NCI-H1930 (cell line): ENCODE measurements at places on chromosomes 5 and 9.
A peak's percentile ranks its signal among the peaks of the same experiment; 100 is the strongest.

- DNase-seq = no peak
Measured at GRCh38 chr5:132898094-132898493, 24.6 kb downstream of the LEAP2 start.

DNA sequence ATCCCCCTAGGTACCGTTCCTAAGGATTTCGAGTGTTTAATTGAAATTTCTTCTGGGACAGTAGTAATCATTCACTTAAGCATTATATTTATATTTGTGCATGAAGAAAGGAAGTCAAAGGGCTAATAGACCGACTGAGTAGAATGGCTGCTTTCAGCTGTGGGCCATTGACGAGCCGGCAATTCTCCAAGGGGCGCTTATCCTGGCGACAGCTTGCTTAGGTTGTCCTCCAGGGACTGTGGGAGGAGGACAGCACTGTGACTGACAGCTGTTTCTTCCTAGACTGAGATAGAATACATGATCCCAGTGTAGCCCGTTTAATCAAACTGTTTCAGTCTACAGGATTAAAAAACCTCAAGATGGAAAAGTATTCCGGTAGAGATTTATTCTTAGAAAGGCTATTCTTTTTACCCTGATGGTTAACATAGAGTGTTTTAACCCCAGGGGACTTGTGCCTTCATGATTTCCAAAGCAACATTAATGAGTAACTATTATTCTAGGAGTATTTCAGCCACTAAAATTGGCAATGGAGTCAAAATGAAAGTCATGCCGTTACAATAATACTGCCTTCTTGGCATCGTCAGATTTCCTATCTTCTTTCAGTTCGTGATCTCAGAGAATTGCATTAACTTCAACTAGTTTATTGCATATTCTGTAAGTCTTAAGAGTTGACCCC, 943.1 kb upstream of the WWC1 start:
- peak; percentile 66 for DNase-seq

GRCh38 chr5:33832404-33833236, 59.2 kb downstream of the ADAMTS12 start:
- DNase-seq = no peak

- DNase-seq = no peak
Measured at GRCh38 chr5:180118391-180118791, 46.8 kb upstream of the RNF130 start.

GRCh38 chr9:70142101-70142500, 98.5 kb downstream of the MAMDC2 start:
- DNase-seq = no peak

DNA sequence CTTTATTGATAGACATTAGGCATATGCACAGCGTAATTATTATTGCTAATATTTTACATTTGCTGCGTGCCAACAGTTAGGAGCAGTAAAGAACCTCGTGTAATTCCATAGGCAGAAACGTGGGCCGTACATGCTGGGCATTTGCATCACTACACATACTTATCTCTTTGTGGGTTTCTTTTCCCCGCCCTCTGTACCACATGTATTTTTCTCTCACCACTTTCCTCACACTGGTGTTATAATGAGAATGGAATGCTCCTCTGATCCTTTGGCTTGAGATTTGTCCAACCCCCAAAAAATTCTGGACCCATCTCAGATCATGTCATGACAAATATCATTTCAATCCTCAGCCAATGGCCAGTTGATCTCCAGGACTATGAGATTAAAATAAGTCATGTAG, 1952.6 kb upstream of the WWC1 start:
- no peak for DNase-seq

DNA sequence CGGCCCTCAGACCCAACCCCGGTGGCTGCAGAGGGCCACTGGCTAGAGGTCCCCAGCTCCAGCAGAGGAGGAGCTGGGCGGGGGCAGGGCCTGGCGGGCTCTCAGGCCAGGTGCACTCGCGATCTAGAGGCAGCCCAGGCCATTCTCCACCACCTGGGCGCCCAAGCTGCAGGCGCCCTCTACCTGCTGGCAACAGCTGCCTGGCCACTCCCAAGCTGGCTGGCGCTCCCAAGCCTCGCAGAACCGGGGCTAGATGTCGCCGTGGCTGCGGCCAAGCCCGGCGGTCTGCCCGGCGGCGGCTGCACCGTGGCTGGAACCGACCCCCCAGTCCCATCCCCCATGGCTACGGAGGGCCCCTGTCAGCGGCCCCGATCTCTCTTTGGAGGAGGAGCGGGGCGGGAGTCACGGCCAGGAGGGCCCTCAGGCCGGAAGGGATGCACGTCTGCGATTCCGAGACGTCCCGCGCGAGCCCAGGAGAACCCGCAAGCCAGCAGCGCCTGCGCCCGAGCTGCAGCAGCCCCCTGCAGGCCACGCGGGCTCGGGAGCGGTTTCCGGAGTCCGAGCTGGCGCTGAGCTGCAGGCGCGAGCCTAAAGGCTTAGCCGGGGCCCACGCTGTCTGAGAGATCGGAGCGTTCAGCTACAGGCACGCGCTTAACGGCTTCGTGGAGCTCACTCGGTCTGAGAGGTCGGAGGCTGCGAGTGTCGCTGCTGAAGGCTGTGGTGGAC, 44.3 kb upstream of the BICD2 start:
- peak; percentile 76 for DNase-seq

GRCh38 chr9:118961857-118962256, 407.4 kb downstream of the BRINP1 start:
- DNase-seq = no peak

- no peak for DNase-seq
Measured at GRCh38 chr9:4152876-4153275, 147.0 kb downstream of the GLIS3 start.

- no peak for DNase-seq
Measured at GRCh38 chr9:81902626-81903025, 25.6 kb upstream of the SPATA31D4 start.

DNA sequence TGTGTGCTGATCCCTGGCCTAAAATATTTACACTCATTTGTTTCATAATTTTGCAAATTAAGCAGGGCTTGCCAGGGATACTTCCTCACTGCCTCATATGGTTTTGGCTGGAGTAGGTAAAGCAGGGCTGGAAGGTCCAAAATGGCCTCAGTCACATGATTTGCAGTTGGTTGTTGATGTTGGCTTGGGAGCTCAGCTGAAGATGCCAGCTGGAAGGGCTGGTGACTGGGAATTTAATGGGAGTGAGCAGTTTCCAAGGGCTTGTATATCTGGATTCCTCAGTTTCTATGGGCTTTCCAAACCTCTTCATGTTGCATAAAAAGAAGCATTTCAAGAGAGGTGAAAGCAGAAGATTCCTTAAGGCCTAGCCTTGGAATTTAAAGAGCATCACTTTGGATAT, 729.3 kb downstream of the CDH18 start:
- no peak for DNase-seq

GRCh38 chr9:90455316-90455715, 187.3 kb downstream of the DIRAS2 start:
- no peak for DNase-seq

DNA sequence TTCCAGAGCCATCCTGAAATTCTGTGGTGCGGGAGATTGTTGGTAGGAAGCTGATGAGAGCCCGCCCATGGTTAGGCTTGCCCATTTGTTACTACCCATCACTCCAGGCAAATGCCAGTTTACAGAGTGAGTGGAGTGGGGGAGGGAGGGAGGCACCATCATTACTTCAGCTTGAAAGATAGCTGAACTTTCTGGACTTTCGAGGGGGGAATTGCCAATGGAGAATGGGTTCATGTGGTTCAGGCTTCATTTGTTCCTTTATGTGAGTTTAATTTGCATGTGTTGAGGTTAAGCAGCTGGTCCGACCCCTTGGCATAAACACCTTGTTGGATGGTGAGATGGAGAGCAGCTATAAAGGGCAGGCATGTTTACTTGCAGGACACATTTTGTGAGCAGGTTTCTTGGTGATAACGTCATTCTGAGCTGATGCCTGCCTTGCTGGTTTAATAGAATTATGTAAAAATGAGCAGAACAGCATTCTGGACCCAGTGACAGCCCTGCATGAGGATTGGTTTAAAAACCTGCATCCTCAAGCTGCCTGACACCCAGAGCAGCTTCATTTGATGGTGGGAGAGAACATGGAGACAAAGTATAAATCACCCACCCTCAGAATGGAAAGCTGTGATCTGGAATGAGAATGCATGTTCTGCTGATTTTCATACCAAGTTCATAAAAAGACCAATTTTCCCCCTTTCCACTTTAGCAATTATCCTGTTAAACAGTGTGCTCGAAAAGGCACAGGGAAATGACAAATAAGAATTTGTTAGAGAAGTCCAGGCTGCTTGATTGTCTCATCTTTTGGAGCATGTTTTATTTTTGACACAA, 106.3 kb downstream of the TRIO start:
- DNase-seq = no peak

DNA sequence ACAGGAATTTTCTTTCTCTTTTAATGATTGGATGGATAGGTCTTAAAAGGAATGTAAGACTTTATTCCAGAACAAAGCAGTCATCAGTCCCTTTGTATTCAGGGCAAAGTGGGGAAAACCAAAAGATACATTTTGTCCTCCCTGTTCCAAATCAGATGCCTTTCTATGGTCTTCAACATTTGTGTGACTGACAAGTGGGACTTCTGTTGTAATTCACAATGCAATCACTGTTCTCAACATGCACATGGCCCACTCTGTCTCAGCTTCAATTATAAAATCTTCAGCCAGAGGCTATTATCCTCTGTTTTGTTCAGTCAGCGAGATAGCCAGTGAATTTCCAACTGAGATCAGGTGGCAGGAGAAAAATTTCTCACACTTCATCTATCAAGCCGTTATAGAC, 95.5 kb upstream of the ERBIN start:
- no peak for DNase-seq

DNA sequence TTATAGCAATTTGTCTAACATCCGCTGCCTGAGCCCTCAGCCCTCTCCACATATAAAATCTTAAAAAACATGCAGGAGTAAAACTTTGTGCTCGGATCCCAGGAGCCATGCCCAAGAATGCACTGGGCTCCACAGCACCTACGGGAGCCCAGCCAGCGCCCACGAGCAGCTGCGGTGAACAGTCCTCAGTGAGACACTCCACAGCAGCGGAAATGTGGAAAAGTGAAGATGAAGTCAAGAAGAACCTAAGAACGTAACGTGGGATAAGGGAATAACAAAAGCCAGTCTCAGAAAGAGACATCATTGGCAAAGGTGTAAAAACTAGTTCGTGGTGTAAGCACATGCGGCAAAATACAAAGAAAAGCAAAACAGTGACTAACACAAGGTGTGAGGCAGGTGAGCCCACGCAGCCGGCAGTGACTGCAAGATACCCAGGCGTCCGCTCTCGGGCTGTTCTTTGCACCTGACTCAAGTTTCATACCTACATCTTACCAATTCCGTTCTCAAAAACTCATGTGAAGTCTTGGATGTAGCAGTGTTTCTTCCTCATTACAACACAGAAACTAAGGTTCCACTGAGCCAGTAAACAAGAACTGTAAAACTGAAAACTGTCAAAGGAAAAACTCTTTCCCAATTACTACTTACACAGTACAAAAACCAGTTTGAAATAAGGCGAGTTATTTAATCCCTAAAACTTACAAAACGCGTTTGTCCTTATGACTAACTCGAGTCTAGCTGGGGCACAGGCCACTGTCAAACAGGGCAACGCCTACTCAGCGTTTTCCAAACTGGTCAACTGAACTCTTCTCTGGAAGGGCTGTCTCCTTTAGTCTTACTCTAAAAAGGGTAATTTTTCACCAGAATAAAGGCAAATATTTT, 1.7 kb downstream of the CAMSAP1 start:
- no peak for DNase-seq

DNA sequence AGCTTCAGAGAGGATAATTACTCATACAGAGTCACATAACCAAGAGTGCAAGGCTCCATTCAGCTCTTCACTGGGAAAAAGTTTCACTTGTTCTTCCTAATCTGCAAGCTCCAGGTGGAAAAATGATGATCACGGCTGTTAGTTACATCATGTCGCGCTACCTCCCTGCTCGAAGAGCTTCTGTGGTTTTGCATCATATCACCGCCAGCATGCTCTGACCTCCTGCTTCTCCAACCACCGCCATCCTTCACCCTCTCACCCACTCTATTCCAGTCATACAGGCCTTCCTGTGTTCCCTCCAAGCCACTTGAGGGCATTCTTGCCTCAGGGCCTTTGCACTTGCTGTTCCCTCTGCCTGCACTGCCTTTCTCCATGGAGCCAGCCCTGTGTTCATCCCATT, 47.1 kb downstream of the COL27A1 start:
- DNase-seq = no peak

DNA sequence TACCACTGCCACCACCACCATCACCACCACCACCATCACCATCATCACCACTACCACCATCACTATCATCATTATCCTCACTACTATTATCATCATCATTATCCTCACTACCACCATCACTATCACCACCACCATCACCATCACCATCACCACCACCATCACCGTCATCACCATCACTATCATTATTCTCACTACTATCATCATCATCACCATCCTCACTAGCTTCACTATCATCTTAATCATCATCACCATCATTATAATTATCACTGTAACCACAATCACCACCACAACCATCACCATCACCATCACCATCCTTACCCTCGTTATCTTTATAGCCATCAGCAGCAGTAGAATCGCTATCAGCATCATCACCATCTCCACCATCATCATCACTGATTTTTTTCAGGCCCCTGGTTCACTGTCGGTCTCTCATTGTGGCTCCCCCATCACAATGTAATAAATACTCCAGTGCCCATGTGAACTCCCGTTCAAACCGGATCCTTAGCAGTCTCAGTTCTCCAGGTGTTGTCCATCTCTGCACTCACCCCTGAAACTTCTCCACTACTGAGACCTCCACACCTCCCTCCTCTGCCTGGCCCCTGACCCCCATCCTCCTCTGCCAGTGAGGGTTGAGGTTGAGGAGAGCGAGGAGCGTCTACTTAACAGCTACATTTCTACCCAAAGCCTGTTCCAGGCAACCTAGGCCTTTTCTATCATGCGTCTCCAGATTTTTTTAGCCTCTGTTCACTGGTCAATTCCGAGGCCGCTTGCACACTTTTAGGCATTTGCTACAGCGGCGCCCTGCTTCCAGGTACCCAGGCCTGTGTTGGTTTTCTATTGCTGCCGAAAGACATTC, 238.2 kb downstream of the PBX3 start:
- DNase-seq = no peak

DNA sequence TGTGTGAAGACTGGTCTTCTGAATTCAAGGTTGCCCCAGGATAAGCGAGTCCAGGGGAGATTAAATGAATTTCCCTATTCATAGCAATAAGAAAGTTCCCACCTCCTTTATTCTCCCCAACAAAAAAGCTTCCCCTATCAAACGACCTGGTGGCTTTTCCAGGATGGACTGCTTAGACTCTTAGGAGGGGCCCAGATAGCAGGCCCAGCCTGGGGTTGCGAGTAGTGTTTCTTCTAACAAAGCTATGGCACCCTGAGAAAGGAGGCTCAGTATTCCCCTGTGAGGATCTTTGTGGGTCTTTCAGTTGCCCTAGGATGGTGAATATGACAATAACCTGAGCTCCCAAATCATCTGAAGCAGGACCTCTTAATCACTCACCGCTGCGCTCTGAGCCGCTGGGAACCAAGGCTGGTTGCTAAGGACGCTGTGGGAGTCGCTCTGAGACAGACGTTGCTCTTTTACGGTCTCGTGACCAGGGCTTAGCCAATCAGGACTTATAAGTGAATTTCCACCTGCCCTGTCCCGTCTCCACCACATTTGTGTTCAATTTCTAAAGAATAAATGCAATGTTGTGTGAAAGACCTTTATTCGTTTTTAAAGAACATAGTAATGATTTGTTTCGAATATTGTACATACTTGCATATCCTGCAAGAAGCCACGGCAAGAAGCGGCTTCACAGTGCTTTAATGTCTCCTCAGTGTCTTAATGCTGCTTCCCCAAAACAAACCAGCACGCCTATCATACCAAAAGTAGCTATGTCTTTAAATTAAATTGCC, at the start of gene TMEM232:
TSS of gene TMEM232 (minus strand) at position 423 of the 776 bp plus-strand sequence. CDS start 59,319 bp downstream, outside the sequence.
- peak; percentile 57 for DNase-seq

- DNase-seq = no peak
Measured at GRCh38 chr9:33294670-33295432, 4.5 kb downstream of the NFX1 start.
